ENCODE measurements at places on chromosomes 13 and 19. TPM values are rescaled to one million over a fixed set of nuclear protein-coding genes. Genes with fewer than 3 reads are reported as not detected.

PTBP1 gene
- total RNA-seq = 124 TPM

SYNGR4 gene
- total RNA-seq = not detected

ZNF681 gene
- total RNA-seq = 0.88 TPM

DNA sequence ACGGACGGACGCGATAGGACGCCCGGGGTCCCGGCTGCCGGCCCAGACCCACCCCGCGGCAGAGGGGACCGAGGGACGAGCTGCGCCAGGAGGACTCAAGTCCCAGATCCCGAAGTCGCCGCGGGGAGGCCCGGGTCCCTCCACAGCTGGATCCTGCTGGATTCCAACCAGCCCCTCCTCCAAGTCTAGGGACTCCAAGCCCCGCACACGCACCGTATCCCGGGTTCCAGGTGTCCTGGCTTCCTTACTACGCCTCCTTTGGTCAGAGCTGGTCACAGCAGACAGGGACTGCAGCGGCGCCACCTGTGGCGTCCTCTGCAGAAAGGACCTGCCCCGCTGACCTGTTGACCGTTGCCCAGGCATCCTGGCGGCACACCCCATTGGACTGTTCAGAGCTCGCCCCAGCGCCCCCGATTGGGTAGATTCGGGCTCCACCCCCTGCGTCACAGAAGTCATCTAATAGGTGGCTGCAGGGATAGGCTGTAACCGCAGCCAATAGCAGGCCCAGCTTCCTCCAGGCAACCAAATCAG, 29.0 kb upstream of the ZNF709 start:
- DNase-seq = no peak

- DNase-seq = peak; percentile 90
Measured at GRCh38 chr19:33402421-33403220, 29.1 kb downstream of the CEBPG start.

GRCh38 chr13:66001140-66001539, 1229.0 kb downstream of the PCDH9 start:
- no peak for DNase-seq

GRCh38 chr13:28245465-28245864, 107.1 kb downstream of the PAN3 start:
- DNase-seq = no peak

GRCh38 chr19:33535226-33535625, 13.6 kb upstream of the PEPD start:
- peak; percentile 92 for DNase-seq
